ENCODE measurements at places on chromosomes 2 and 18. TPM values are rescaled to one million over a fixed set of nuclear protein-coding genes. Genes with fewer than 3 reads are reported as not detected.

DNA sequence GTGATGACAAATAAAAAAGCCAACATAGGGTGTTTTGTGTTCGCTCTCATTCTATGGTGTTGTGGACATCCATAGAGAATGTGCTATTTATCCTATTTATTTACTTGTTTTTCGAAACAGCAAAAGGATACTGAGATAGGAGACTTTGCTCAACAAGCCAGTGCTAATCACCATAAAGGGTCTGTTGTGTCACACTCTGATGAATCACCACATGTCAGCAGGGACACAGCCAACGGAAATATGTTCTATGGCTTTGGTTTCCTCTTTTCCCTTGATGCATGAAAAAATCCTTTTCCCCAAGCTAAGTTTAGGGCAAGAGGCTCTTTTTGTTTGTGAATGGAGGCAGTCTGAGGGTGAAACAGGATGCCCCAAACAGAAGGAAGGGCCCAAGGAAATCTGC, 154.3 kb downstream of the RNF152 start:
- DNase-seq: no peak

- DNase-seq: no peak
Observed at GRCh38 chr18:41457765-41458326, 497.2 kb upstream of the PIK3C3 start.

DNA sequence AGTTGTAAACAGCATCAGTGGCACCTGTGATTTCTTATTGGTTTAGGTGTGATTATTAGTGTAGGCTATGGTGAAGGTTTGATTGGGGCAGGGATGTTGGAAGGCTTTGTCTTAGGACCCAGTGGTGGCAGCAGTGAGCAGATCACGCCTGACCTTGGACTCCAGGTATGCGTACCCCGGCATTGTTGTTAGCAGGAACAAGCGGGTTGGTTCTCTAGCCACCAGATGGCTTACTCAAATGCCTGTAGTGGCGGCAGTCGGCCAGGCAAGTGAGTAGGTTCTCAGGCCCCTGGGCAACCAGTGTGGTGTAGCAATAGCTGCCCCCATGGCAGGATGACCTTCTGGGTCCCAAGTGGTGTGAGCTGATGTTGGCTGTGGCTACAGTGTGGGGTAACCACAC, 558.3 kb downstream of the KCNJ3 start:
- peak; percentile 80 for DNase-seq

- DNase-seq: peak; percentile 88
Observed at GRCh38 chr18:3771121-3771971, 321.4 kb downstream of the TGIF1 start.

DNA sequence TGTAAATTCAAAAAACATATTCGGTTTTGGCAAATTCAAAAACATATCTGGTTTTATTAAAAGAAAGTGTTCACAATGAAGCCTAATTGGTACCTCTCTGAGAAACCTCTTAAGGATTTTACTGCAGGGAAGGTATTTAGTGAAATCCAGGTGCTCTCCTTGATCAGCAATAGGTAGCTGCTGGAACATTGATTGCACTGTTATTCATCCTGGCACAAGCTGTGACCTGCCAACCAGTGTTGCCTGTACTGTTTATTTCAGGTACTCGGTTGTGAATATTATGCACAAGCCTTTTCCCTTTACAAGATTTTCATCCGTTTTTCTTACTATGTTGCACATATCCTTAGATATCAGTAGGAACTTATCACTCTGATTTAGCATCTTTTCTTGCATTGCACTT, 155.8 kb upstream of the ZEB2 start:
- no peak for DNase-seq

DNA sequence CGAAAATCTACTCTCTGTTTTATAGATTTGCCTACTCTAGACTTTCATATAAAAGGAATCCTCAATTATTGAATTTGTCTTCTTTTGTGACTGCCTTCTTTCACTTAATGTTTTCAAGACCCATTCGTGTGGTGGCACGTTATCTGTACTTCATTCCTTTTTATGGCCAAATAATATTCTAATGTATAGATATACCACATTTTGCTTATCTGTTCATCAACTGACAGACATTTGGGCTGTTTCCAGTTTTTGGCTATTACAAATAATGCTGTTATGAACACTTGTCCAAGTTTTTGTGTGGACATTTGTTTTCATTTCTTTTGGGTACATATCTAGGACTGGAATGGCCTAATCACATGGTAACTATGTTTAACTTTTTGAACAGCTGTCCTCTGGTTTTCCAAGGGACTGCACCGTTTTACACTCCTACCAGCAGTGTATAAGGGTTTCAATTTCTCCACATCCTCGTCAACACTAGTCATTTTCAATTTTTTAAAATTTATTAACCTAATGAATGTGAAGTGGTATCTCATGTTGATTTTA, 9.3 kb upstream of the NPAS2 start:
- DNase-seq: no peak

Gene PXDN
- 140 TPM for total RNA-seq

- DNase-seq: no peak
Observed at GRCh38 chr18:22167091-22167470, 2.3 kb upstream of the GATA6 start.

- peak; percentile 15 for DNase-seq
Observed at GRCh38 chr2:100179806-100180205, 37.4 kb upstream of the AFF3 start.

Gene GCKR
- total RNA-seq: 0.33 TPM

Gene SLC66A3
- total RNA-seq: 13.3 TPM

Measured in H9 (cell line).